ENCODE measurements at places on chromosomes 3 and 15.

DNA sequence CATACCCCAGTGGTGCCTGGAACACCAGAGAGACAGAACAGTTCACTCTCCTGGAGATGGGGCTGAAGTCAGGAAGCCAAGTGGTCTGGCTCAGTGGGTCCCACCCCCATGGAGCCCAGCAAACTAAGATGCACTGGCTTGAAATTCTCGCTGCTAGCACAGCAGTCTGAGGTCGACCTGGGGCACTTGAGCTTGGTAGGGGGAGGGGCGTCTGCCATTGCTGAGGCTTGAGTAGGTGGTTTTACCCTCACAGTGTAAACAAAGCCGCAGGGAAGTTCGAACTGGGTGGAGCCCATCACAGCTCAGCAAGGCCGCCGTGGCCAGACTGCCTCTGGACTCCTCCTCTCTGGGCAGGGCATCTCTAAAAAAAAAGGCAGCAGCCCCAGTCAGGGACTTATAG lies 272.0 kb downstream of the KLF13 start:
- no peak for DNase-seq

GRCh38 chr15:91664224-91664836 lies 189.2 kb upstream of the SLCO3A1 start:
- no peak for DNase-seq

DNA sequence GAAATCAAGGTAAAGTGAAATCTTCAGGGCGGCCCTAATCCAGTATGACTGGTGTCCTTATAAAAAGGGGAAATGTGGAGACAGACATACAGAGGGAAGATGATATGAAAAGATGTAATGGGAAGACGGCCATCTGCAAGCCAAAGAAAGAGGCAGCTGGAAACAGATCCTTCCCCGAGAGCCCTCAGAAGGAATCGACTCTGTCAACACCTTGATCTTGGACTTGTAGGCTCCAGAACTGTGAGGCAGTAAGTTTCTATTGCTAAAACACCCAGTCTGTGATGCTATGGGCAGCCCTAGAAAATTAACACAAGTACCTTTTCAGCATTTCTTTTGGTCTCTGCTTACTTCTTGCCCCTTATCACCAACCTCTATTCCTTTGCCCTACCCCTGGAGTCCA lies 174.7 kb upstream of the TPM1 start:
- DNase-seq = no peak

DNA sequence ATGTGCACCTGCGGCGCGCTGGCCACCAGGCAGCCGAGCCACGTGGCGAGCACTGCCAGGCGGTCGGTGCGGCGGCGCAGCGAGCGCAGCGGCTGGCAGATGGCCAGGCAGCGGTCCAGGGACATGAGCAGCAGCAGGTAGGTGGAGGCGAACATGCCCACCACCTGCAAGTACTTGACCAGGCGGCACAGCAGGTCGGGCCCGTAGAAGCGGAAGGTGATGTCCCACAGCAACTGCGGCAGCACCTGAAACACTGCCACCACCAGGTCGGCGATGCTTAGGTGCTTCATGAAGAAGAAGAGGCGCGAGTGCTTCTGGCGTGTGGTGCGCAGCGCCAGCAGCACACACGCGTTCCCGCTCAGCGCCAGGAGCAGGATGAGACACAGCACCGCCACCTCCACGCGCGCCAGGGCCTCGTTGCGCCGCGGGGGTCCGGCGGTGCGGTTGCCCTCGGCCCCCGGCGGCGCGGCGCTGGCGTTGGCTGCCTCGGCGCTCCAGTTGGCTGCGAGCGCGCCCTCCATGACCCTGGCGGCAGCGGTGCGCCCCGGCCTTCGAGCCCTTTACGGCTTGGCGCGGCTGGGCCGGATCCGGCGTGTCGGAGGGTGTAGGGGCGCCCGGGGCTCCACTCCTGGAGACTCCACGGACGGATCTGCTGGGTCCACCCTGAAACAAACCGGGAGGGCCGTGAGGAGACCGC lies 1.6 kb downstream of the OXTR start:
- no peak for DNase-seq

- DNase-seq = no peak
Measured at GRCh38 chr3:165254812-165255211, 58.6 kb upstream of the SLITRK3 start.
